Activated naive CD8-positive, alpha-beta T cell treated with anti-CD3 and anti-CD28 coated beads for 36 hours (primary cell): ENCODE measurements at places on chromosomes 6 and 20. TPM values are rescaled to one million over a fixed set of nuclear protein-coding genes. Genes with fewer than 3 reads are reported as not detected.
A peak's percentile ranks its signal among the peaks of the same experiment; 100 is the strongest.

TSBP1 gene
- total RNA-seq: not detected

SMLR1 gene
- not detected for total RNA-seq

MICA gene
- 10.5 TPM for total RNA-seq

NOX3 gene
- not detected for total RNA-seq

PTK6 gene
- total RNA-seq: 0.26 TPM

MROH8 gene
- total RNA-seq: 3.0 TPM

ABHD16A gene
- 35.8 TPM for total RNA-seq

MCHR2 gene
- not detected for total RNA-seq

PMEPA1 gene
- 1.0 TPM for total RNA-seq

- H3K36me3 ChIP-seq: no peaks in the 10 kb centered on the region
- no peak for DNase-seq
- H3K27ac ChIP-seq: no peak overlapping the region
- no peaks in the 10 kb centered on the region for H3K27me3 ChIP-seq
- H3K4me1 ChIP-seq: no peaks in the 10 kb centered on the region
- no peak overlapping the region for H3K4me3 ChIP-seq
Measured at GRCh38 chr6:169934699-169935347, 183.4 kb downstream of the ERMARD start.

DNA sequence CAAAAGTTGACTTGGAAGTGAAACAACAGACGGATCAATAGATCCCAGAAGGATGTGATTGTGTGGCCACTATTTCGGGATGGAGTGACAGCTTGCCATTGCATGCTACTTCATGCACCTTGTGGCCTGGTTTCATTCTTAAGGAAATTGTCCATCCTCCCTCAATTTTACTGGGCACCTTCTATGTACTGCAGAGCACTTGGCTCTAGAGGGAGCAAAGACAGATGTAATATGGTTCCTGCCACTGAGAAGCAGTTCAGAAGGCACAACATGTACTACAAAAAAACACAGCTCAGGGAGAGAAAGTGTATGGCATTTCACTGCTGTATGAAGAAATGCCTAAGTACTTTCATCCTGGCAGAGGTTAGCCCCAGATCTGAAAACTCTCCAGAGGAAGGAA is 91.9 kb downstream of the FOXA2 start:
- H3K27me3 ChIP-seq: peaks cover 5% of the 10 kb centered on the region
- no peak overlapping the region for H3K27ac ChIP-seq
- H3K36me3 ChIP-seq: no peaks in the 10 kb centered on the region
- no peak overlapping the region for H3K4me3 ChIP-seq
- no peak for DNase-seq

- H3K27ac ChIP-seq: no peak overlapping the region
- H3K27me3 ChIP-seq: peaks cover 4% of the 10 kb centered on the region
- H3K4me3 ChIP-seq: no peak overlapping the region
- no peaks in the 10 kb centered on the region for H3K36me3 ChIP-seq
- H3K4me1 ChIP-seq: no peaks in the 10 kb centered on the region
- DNase-seq: no peak
Measured at GRCh38 chr6:121482751-121483150, 47.3 kb downstream of the GJA1 start.

- no peak overlapping the region for H3K27ac ChIP-seq
- no peak for DNase-seq
- peaks cover 2% of the 10 kb centered on the region for H3K4me1 ChIP-seq
- H3K36me3 ChIP-seq: no peaks in the 10 kb centered on the region
- H3K27me3 ChIP-seq: peaks cover under 1% of the 10 kb centered on the region
Measured at GRCh38 chr20:38129248-38129865, 35.7 kb downstream of the TGM2 start.

DNA sequence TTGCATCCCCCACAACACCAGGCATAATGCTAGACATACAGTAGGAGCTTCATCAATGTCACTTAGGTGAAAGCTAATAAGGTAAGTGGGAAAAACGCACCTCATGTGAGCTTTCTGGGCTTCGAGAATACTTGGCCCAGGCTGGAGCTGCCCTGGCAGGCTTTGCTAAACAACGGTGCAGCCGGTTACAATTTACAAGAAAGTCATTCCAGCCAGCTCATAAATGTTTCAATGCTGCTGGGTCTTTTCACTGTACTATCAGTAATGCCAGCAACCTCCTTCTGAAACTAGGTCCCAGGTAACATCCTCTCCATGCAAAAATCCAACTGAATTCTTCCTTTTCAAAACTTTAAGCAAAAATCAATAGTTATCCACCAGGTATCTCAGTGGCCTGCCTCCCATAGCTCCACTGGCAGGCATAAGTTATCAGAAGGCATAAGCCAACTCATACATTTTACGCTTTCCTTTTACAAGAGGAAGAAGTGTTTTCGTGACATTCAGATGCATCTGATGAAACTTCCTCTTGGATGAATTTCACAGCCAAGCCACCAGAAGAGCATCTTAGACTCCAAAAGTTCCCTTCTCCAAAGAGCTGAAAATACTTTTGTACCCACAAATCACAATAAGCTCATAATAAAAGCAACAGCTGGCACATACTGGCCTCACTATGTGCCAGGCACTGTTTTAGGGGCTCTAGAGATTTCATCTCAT is 56.3 kb downstream of the RTN4IP1 start:
- no peaks in the 10 kb centered on the region for H3K36me3 ChIP-seq
- no peak overlapping the region for H3K27ac ChIP-seq
- H3K27me3 ChIP-seq: no peaks in the 10 kb centered on the region
- H3K4me1 ChIP-seq: peaks cover 7% of the 10 kb centered on the region

- peaks cover 12% of the 10 kb centered on the region for H3K36me3 ChIP-seq
- H3K27ac ChIP-seq: no peak overlapping the region
- DNase-seq: no peak
- H3K4me3 ChIP-seq: no peak overlapping the region
Measured at GRCh38 chr6:111450636-111451035, 32.4 kb downstream of the REV3L start.

DNA sequence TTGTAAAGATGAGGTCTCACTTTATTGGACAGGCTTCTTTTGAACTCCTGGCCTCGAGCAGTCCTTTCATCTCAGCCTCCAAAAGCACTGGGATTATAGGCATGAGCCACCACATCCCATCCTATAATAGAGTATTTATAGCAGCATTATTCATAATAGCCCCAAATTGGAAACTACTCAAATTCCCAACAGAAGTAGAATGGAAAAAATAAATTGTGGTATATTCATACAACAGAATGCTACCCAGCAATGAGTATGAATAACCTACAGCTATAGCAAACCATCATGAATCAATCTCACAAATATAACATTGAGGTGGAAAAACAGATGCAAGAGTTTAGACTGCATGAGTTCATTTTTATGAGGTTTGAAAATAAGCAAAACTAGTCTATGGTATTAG is 84.8 kb upstream of the BTBD3 start:
- H3K27ac ChIP-seq: no peak overlapping the region
- no peaks in the 10 kb centered on the region for H3K36me3 ChIP-seq
- H3K4me3 ChIP-seq: no peak overlapping the region
- peaks cover 3% of the 10 kb centered on the region for H3K27me3 ChIP-seq

DNA sequence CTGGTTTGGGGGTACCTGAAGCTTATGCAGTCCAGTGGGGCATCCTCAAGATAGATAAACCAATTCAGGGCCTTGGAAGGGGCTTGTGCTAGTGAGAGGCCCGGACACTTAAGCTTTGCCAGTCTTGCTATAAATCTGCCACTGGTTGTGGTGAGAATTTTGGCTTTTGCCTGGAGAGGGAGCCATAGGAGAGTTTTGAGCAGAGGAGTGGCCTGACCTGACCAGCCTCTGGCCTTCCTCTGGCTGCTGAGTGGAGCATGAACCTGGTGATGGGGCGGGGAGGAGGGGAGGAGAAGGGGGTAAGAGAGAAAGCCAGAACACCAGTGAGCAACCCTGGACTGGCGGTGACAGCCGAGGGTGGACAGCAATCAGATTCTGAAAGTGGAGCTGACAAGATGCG is 7.1 kb downstream of the TMEM74B start:
- no peak for DNase-seq
- no peak overlapping the region for H3K4me3 ChIP-seq
- no peak overlapping the region for H3K27ac ChIP-seq
- H3K27me3 ChIP-seq: no peaks in the 10 kb centered on the region

DNA sequence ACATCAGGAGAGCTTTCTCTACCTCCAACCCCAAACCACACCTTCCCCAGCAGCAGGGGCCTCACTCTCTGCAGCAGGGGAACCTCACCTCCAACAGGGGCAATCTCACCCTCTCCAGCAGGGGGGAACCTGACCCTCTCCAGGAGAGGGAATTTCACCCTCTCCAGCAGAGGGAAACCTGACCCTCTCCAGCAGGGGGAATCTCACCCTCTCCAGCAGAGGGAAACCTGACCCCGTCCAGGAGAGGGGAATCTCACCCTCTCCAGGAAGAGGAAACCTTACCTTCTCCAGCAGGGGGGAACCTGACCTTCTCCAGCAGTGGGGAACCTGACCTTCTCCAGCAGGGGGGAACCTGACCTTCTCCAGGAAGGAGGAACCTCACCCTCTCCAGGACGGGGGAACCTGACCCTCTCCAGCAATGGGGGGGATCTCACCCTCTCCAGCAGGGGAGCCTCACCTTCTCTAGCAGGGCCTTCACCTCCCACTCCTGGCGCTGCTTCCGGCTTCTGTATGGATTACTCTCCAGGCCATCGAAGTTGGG is 3.1 kb downstream of the B3GALT4 start:
- H3K27ac ChIP-seq: peak overlapping the region; percentile 62
- no peaks in the 10 kb centered on the region for H3K27me3 ChIP-seq
- no peak overlapping the region for H3K4me3 ChIP-seq
- H3K36me3 ChIP-seq: peaks cover 18% of the 10 kb centered on the region
- H3K4me1 ChIP-seq: peaks cover 39% of the 10 kb centered on the region

DNA sequence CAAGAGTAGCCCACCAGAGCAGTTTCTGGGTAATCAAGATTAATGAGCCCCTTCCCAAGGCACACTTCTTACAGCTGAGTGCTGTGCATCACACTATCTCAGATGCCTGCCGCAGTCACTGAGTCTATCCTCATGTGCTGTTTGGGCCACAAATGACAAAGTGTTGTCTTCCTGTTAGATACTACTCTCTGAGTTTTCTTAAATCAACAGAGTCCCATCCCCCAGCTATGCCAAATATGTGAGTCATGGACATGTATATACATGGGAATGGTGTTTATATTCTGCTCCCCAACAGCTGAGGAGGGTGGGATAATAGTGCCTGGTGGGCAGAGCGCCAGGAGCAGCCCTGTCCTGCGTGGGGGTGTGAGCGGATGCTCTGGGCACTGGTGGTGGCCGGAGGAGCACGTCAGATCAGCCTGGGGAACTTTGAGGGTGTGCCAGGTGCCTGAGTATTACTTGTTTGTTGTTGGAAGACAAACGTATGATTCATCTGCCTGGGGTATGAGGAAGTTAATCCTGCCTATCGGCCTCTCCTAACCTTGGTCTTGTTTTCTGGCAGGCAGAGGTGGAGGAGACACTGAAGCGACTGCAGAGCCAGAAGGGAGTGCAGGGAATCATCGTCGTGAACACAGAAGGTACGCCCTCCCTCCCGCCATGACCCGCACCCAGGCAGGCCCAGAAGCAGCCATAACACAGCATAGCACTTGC is 9.6 kb downstream of the DYNLRB1 start:
- H3K27ac ChIP-seq: no peak overlapping the region
- H3K36me3 ChIP-seq: peaks cover 15% of the 10 kb centered on the region
- no peaks in the 10 kb centered on the region for H3K27me3 ChIP-seq
- DNase-seq: no peak

- DNase-seq: no peak
- H3K27me3 ChIP-seq: peaks cover 26% of the 10 kb centered on the region
- H3K36me3 ChIP-seq: no peaks in the 10 kb centered on the region
- no peaks in the 10 kb centered on the region for H3K4me1 ChIP-seq
- H3K4me3 ChIP-seq: no peak overlapping the region
- H3K27ac ChIP-seq: no peak overlapping the region
Measured at GRCh38 chr6:80607811-80608391, 501.4 kb downstream of the BCKDHB start.

DNA sequence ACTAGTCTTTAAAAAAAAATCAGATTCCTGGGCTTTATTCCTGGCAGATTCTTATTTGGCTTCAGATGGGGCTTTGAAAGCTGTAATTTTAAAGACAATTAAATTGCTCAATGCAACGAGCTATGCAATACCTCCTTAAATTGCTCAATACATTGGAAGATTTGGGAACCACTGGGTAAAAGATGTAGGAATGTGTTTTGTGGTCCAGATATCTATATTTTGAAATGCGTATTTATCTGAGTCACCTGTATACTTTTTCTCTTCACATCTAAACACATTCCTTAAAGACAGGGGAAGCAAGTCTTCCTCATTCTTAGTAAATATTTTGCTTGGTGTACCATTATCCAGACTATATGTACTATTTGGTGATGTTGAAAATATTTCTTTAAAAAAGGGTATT is 29.6 kb upstream of the MAP7 start:
- peaks cover 13% of the 10 kb centered on the region for H3K36me3 ChIP-seq
- H3K27ac ChIP-seq: no peak overlapping the region
- H3K4me3 ChIP-seq: no peak overlapping the region
- no peaks in the 10 kb centered on the region for H3K27me3 ChIP-seq
- DNase-seq: no peak

GRCh38 chr6:85594197-85594930 is 706 bp upstream of the SNX14 start:
- H3K27ac ChIP-seq: peak overlapping the region; percentile 93
- peak overlapping the region; percentile 94 for H3K4me3 ChIP-seq
- no peaks in the 10 kb centered on the region for H3K27me3 ChIP-seq
- H3K4me1 ChIP-seq: peaks cover 37% of the 10 kb centered on the region
